ENCODE measurements at places on chromosomes 4 and X.

- DNase-seq = no peak
Observed at GRCh38 chr4:137685357-137685756, 153.1 kb upstream of the PCDH18 start.

- DNase-seq = no peak
Observed at GRCh38 chr4:22115262-22115661, 166.7 kb upstream of the KCNIP4 start.

- DNase-seq = no peak
Observed at GRCh38 chrX:28910487-28910886, 323.2 kb downstream of the IL1RAPL1 start.

DNA sequence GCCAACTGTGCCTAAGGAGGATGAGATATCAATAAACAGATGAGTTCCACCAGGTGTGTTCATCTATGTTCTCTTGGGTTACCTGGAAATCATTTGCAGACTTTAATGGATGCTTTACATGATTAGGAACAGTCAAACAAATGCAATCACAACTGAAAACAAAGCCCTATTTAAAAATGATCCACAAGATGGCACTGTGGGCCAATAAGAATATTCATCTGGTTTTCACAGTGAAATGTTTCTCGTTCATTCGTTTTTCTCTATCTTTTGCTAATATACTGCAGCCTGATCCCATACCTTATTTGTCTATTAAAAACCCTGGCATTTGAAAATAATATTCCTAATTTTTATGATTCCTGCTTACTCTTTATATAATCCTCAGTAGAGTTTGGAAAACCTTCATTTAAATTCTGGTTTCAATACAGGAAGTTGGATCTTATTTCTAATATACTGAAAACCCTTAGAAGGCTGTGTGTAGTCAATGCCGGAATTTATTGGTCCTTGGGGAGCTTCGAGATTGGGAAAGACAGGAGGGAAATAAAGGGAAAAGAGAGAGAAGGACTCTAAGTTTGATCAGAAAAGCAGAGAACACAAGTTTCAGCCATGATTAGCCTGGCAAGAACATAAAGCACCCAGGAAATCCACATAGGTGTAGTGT is 63.8 kb upstream of the TAPT1 start:
- DNase-seq = no peak

DNA sequence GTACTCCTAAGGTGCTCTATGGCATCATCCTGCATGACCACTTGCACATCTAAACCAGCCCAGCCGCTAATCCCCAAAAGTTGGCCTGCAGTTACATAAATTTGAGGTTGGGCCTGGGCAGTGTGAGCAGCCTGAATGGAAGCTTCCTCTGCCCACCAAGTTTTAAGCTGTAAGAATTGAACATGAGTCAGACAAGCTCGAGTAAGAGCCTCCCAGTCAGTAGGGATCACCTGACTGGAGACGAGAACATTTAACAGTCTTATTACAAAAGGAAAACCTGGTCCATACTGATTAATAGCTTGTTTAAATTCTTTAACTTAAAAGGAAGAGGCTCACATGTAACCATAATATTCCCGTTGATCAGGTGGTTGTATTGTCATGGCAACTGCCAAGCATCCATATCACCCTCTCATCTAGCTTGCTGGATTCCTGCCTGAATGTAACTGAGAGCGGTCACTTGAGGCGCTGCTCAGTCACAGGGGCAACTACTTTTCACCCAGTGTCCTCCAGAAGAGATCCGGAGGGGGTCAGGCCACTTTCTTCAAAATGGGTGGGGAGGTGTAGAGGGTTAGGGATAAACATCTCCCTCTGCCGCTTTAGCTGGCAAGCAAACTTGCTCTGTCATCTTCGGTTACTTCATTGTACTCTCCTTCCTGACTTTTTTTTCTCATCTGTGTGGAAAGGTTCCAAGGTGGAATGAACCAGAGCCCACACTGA is 56.6 kb upstream of the WDR1 start:
- no peak for DNase-seq
